ENCODE measurements at places on chromosomes 6 and 20. TPM values are rescaled to one million over a fixed set of nuclear protein-coding genes. Genes with fewer than 3 reads are reported as not detected.

DNA sequence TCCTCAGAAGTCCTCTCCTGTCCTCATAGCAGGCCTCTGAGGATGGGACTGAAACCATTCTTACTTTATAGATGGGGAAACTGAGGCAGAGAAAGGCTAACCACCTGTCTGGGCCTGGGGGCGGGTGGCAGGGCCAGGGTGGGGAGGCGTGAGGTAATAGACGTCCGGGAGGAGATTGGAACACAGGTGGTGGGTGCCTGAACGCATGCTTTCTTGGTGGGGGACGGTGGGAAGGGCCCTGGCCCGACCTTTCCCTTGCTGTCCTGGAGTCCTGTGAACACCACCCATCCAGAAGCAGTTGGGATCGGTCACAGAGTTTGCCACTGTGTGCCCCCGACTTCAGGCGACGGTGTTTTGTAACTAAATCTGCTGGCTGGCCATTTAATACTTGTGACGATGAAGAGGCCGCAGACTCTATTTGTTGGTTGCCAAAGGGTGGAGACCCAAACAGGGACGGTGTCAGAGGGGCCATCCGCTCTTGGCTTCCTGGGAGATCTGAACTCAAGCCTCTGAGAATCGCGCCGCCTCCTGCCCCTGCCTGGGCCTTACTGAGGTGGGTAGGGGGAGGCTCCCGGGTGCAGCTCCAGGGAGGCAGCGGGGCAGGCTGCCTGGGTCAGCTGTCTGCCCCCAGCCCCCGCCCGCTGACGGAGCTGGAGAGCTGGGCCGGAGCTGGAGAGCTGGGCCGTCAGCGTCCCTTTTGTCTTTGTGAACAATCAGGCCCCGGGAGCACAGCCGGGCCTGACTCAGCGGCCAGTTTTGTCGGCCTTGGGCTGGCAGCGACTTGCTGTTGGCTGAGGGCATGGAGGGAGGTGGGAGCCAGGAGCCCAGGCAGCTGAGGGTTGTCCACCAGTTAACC, 4.1 kb downstream of the RBM38 start:
- DNase-seq: no peak

DNA sequence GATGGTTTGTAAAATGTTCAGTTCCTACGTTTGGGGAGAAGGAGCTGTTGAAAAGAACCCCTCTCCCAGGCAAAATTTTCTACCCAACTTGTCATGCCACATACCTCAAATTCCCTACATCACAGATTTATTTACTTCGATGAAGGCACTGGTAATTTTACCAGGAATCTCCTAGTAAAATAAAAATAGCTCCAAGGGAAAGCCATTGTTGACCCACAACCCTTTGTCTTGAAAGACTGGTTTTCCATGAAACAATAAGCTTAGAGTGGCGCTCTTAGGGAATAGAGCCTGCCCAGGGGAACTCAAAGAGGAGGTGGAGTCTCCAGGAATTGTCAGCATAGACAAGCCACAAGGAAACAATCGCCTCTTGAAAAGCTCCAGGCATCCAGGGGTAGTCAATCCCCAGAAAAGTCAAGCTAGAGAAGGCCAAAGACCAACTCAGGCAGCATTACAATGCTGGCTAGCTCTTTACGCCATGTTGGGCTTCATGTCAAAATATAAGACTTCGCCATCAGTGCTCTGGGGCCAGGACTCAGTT, 99.2 kb upstream of the RREB1 start:
- no peak for DNase-seq

The HLA-DOB gene
- 2.1 TPM for total RNA-seq

The PRICKLE4 gene
- not detected for total RNA-seq
